ENCODE measurements at places on chromosomes 7 and 10. TPM values are rescaled to one million over a fixed set of nuclear protein-coding genes. Genes with fewer than 3 reads are reported as not detected.
A peak's percentile ranks its signal among the peaks of the same experiment; 100 is the strongest.

Gene TRIM50
- total RNA-seq: not detected

Gene LMTK2
- 9.1 TPM for total RNA-seq

GRCh38 chr10:117441812-117442443 is 66.7 kb upstream of the PDZD8 start:
- H3K27ac ChIP-seq: no peak overlapping the region
- DNase-seq: peak; percentile 68
- peaks cover 21% of the 10 kb centered on the region for H3K4me1 ChIP-seq
- H3K27me3 ChIP-seq: 0 out of 2 replicates have a peak, but pooled peaks cover 3% of the 10 kb centered on the region
- no peak overlapping the region for H3K4me3 ChIP-seq

DNA sequence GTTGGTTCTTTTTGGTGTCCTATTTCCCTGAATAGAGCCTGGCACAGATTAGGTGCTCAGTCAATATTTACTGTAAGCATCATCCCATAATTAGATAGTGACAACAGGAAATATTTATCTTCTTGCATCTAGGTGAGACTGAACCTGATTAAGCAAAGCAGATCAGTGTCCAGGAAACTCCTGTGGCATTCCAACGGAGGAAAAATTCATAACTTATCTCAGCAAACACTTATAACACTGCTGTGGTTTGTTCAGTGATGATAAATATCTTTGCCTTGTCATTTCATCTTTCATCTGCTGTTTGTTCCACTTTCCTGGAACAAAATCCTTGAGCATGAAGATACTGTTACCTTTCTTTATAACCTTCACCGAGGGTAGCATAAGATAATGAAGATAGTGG is 1160.3 kb upstream of the AUTS2 start:
- H3K4me1 ChIP-seq: no peaks in the 10 kb centered on the region
- no peak overlapping the region for H3K4me3 ChIP-seq
- no peaks in the 10 kb centered on the region for H3K36me3 ChIP-seq
- H3K27me3 ChIP-seq: no peaks in the 10 kb centered on the region

DNA sequence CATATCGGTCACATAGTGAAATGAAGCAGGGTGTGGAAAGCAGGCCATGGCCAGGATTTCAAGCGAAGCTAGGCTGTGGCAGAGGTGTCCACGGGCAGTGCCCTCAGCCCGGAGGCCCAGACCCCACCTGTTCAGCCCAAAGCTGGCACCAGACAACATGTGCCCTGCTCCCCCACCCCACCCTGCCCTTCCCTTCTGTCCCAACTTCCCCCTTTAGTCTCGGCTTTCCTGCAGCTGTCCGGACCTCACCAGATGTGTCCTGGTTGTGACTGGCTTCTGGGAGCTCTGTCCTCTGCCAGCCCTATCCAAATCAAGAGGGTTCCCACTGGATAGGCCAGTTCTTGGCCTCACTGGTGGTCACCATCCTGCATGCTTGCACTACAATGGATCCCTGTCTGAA is 37.3 kb downstream of the ADAM12 start:
- H3K27me3 ChIP-seq: no peaks in the 10 kb centered on the region
- no peak overlapping the region for H3K4me3 ChIP-seq
- H3K36me3 ChIP-seq: no peaks in the 10 kb centered on the region
- H3K27ac ChIP-seq: no peak overlapping the region
- no peak for DNase-seq

GRCh38 chr7:47153576-47153975 is 428.3 kb downstream of the TNS3 start:
- no peak overlapping the region for H3K4me3 ChIP-seq
- H3K36me3 ChIP-seq: no peaks in the 10 kb centered on the region
- H3K27ac ChIP-seq: no peak overlapping the region
- H3K4me1 ChIP-seq: 0 out of 2 replicates have a peak, but pooled peaks cover 4% of the 10 kb centered on the region
- H3K27me3 ChIP-seq: no peaks in the 10 kb centered on the region

- H3K27me3 ChIP-seq: no peaks in the 10 kb centered on the region
- DNase-seq: no peak
- no peak overlapping the region for H3K27ac ChIP-seq
- H3K4me3 ChIP-seq: no peak overlapping the region
- H3K36me3 ChIP-seq: no peaks in the 10 kb centered on the region
These were observed 103.9 kb downstream of the PPP1R9A start for GRCh38 chr7:95011146-95011928.

- H3K27ac ChIP-seq: no peak overlapping the region
- H3K4me3 ChIP-seq: no peak overlapping the region
- H3K27me3 ChIP-seq: no peaks in the 10 kb centered on the region
- H3K36me3 ChIP-seq: peaks cover 11% of the 10 kb centered on the region
These were observed 14.3 kb downstream of the MMS19 start for GRCh38 chr10:97483921-97484320.

DNA sequence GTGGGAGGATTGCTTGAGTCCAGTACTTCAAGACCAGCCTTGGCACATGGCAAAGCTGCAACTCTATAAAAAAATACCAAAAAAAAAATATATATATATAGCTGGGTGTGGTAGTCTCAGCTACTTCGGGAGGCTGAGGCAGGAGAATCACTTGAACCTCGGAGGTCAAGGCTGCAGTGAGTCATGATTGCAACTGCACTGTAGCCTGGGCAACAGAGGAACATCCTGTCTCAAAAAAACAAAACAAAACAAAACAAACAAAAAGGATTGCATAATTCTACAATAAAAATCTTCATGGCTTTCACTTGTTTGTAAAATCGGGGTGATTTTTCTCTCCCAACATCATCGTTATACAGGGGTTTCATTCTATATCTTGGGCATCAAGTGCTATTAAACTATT is 35.1 kb downstream of the GUSB start:
- DNase-seq: no peak
- H3K27me3 ChIP-seq: no peaks in the 10 kb centered on the region
- H3K36me3 ChIP-seq: no peaks in the 10 kb centered on the region
- peaks cover 6% of the 10 kb centered on the region for H3K4me1 ChIP-seq
- H3K27ac ChIP-seq: no peak overlapping the region
- no peak overlapping the region for H3K4me3 ChIP-seq

GRCh38 chr7:97011536-97012364 is 6.4 kb downstream of the DLX6 start:
- no peaks in the 10 kb centered on the region for H3K27me3 ChIP-seq
- no peak overlapping the region for H3K27ac ChIP-seq
- no peaks in the 10 kb centered on the region for H3K4me1 ChIP-seq
- no peak overlapping the region for H3K4me3 ChIP-seq
- no peaks in the 10 kb centered on the region for H3K36me3 ChIP-seq
